ENCODE measurements at places on chromosomes 7 and 10. TPM values are rescaled to one million over a fixed set of nuclear protein-coding genes. Genes with fewer than 3 reads are reported as not detected.

GRCh38 chr10:4755286-4755989 is 70.6 kb upstream of the AKR1E2 start:
- no peak overlapping the region for H3K27ac ChIP-seq
- H3K27me3 ChIP-seq = no peaks in the 10 kb centered on the region
- no peak overlapping the region for H3K4me3 ChIP-seq
- no peaks in the 10 kb centered on the region for H3K36me3 ChIP-seq

- no peaks in the 10 kb centered on the region for H3K27me3 ChIP-seq
- peak; percentile 84 for DNase-seq
- H3K4me3 ChIP-seq = no peak overlapping the region
- H3K4me1 ChIP-seq = peaks cover 27% of the 10 kb centered on the region
- H3K36me3 ChIP-seq = no peaks in the 10 kb centered on the region
Observed at GRCh38 chr7:90720984-90721760, 125.1 kb downstream of the CDK14 start.

DNA sequence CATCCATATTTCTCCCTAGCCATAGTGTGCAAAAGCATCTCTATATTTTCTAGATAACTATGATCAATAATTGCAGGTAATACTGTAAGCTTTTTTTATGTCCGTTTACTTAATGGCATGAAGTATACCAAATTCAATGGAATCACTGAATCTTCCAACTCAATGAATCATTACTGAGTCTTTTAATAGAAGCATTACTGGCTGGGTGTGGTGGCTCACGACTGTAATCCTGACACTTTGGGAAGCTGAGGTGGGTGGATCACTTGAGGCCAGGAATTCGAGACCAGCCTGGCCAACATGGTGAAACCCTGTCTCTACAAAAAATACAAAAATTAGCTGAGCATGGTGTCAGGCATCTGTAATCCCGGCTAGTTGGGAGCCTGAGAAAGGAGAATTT is 372.5 kb downstream of the BMPER start:
- no peaks in the 10 kb centered on the region for H3K27me3 ChIP-seq
- no peak for DNase-seq
- no peaks in the 10 kb centered on the region for H3K36me3 ChIP-seq
- no peaks in the 10 kb centered on the region for H3K4me1 ChIP-seq
- no peak overlapping the region for H3K4me3 ChIP-seq
- no peak overlapping the region for H3K27ac ChIP-seq

DNA sequence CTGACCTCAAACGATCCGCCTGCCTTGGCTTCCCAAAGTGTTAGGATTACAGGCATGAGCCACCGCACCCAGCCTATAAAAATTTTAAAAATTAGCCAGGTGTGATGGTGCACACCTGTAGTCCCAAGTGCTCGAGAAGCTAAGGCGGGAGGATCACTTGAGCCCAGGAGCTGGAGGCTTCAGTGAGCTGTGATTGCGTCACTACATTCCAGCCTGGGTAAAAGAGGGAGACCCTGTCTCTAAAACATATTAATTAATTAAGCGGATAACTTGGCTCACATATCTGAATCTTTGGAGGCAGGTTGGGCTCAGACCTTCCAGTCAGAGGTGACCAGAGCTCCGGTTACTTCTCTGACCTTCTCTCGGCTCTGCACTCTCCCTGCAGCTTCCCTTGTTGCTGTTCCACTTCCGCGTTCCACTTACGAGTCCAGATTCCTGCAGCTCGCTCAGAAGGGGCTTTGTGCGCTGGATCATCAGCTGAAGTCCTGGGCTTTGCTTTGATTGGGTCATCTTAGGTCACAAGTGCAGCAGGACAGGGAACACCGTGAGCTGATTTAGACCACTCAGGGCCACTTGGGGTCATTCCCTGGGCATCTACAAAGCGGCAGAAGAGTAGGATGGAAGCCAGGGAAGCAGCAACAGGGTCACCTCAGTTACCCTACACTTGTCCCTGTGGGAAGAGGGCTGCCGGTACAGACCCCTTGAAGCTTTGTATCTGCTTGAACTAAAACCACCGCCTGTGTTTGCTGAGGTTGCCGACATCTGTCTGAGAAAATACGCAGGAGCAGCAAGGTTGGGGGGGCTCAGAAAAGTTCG is 2.0 kb upstream of the ARPC1B start:
- peak; percentile 71 for DNase-seq
- no peak overlapping the region for H3K4me3 ChIP-seq
- H3K36me3 ChIP-seq = no peaks in the 10 kb centered on the region

- H3K27ac ChIP-seq = no peak overlapping the region
- no peak for DNase-seq
- no peaks in the 10 kb centered on the region for H3K36me3 ChIP-seq
- no peaks in the 10 kb centered on the region for H3K27me3 ChIP-seq
- no peak overlapping the region for H3K4me3 ChIP-seq
- H3K4me1 ChIP-seq = no peaks in the 10 kb centered on the region
Observed at GRCh38 chr7:46781901-46782439, 799.9 kb downstream of the TNS3 start.

The BTAF1 gene
- 36.0 TPM for total RNA-seq

The RET gene
- total RNA-seq = 6.5 TPM

DNA sequence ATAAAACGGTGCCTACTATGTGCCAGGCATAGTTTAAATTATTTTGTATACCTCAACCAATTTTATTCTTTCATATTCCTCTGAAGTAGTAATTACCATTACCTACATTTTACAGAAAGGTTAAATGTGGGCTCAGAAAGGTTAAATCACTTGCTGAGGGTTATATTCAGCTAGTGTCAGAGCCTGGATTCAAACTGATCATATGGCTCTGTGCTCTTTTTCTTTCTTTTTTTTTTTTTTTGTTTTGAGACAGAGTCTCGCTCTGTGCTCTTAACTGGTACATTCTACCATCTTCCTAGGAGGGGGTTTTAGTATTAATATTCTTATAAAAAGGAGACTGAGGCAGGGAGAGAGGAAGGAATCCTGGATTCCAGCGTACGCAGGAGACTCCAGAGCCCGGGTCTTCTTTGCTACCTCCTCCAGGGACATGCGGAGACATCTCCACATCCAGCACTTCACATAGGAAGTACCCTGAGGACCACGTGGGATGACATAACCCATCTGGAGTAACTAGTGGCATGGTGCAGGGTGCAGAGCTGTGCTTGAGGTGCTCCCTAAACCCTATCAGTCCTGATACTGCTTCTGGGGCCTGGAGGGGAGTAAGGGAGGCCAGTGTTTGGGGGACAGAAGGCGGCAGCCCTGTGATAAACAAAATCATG is 29.6 kb upstream of the ATXN7L1 start:
- peaks cover 15% of the 10 kb centered on the region for H3K4me1 ChIP-seq
- H3K27me3 ChIP-seq = no peaks in the 10 kb centered on the region
- peaks cover 10% of the 10 kb centered on the region for H3K36me3 ChIP-seq
- peak overlapping the region; percentile 65 for H3K27ac ChIP-seq

GRCh38 chr10:112915590-112916572 is 34.2 kb upstream of the TCF7L2 start:
- no peak for DNase-seq
- no peaks in the 10 kb centered on the region for H3K27me3 ChIP-seq
- no peak overlapping the region for H3K4me3 ChIP-seq
- H3K27ac ChIP-seq = peak overlapping the region; percentile 4
- peaks cover 6% of the 10 kb centered on the region for H3K4me1 ChIP-seq
- H3K36me3 ChIP-seq = no peaks in the 10 kb centered on the region

Data from sigmoid colon (tissue), 7 donors.